ENCODE measurements at places on chromosomes 12 and 14.

- DNase-seq, result no peak
Observed at GRCh38 chr14:76656592-76656991, 104.7 kb upstream of the VASH1 start.

DNA sequence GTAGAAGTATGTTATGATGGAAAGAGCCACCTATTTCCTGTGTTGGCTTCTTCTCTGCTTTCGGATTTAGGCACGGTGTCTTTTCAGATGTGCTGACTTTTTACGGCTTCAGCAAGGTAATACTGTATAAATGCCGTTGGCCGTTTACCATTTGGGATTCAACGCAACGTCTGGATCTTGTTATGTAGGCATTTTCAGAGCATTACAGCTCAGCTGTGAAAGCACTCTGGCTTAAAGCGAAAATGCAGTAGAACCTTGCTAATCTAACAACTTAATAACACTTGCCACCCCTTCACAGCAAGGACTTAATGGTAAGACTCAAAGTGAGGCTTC lies 229.9 kb downstream of the EFCAB11 start:
- DNase-seq, result peak; percentile 5

DNA sequence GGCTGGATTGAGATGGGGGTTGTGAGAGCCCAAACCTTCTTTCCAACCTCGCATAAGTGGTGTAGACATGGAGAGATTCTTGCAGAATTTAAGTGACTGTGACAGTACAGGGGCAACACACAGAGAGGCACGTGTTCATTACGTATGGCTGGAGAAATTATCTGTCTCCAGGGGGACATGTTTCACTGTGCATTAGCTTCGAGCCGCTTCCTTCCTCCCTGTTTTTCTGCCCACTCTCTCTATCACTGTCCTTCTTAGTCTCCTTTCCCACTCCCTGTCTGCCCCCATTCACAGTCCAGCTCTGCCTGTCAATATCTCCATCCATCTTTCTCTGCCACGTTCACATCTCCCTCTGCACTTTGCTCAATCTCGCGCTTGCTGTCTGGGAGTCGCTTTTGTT lies 11.5 kb upstream of the C14orf93 start:
- no peak for DNase-seq

- peak; percentile 62 for DNase-seq
Observed at GRCh38 chr14:99511421-99512109, 30.4 kb downstream of the CCNK start.

- peak; percentile 25 for DNase-seq
Observed at GRCh38 chr12:2451025-2451424, 343.7 kb upstream of the FKBP4 start.

GRCh38 chr14:91410771-91411536 lies 6.7 kb downstream of the CCDC88C start:
- DNase-seq, result no peak

DNA sequence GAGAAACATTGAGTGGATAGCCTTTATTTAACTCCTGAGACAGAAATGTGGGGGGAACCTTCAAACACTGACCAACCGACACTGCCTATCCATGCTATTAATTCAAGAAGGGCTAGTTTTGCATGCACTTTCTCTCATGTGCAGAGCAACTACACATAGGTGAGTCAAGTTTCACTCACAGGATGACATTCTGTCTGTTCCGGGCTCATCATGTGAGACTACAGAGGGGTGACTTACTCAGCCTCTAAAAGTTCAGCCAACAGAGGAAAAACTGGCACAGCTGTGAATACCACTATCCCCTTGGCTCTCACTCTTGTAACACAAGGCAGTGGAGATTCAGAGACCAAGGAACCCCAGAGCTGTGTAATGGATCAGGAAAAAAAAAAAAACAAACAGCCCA lies 13.3 kb downstream of the BEST3 start:
- DNase-seq, result peak; percentile 53

GRCh38 chr14:59268011-59268410 lies 79.5 kb downstream of the DAAM1 start:
- no peak for DNase-seq

- DNase-seq, result no peak
Observed at GRCh38 chr12:106490264-106490663, 92.5 kb upstream of the RFX4 start.

GRCh38 chr12:53612978-53613377 lies 13.2 kb downstream of the ATF7 start:
- DNase-seq, result no peak

DNA sequence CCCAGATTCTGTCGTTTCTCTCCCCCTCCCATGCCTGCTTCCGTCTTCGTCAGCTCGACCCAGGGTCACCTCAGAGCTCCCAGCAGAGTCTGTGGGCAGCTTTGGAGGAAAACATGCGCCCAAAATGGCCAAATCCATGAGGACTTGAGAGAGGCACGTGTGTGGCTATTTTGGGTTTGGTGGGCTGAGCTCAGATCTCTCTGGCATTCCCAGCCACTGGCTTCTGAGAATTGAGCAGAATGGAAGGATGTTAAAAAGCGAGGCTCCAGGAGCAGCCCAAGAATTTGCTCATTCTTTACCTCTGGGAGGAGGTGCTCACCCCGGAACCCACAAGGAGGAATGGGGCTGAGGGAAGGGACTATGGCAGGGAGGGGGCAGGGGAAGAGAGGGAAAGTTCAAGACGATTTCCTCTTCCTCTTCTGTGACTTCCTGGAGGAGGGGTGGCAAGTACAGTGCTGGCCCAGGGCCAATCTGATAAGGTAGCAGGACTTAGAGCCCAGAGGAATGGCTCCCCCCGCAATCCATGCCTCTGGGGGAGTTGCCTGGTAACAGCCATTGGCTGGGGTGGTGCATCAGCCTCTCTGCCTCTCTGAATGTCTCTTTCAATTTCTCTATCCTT lies 20.1 kb downstream of the TSPAN9 start:
- no peak for DNase-seq

DNA sequence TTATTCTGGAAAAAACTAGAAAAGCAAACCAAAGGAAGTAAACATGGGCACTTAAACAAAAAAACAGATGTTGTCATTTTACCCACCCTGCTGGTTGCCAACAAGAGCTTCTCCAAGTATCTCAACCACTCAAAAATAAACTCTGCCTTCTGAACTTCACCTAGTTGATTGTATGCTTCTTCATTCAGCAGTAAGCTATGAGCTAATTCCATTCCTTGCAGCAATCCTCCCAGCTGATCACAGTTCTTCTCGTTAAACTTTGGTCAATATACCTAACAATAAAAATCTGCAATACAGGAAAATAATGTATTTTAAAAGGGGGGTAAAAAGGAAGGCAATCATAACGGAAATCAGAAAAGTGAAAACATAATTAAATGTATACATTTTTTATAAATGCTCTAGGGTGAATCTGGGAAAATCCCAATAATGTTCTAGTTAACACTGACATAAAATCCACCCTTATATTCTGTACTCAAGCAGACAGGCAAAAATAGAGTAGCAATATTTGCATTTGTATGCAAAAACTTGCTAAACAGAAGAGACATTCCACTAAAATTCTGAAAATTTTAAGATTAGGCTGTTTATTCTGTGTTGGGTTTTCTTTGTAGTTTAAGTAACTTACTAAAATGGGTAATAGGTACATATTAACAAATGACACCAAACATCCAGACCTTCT lies 17.4 kb downstream of the HEATR5A start:
- no peak for DNase-seq

DNA sequence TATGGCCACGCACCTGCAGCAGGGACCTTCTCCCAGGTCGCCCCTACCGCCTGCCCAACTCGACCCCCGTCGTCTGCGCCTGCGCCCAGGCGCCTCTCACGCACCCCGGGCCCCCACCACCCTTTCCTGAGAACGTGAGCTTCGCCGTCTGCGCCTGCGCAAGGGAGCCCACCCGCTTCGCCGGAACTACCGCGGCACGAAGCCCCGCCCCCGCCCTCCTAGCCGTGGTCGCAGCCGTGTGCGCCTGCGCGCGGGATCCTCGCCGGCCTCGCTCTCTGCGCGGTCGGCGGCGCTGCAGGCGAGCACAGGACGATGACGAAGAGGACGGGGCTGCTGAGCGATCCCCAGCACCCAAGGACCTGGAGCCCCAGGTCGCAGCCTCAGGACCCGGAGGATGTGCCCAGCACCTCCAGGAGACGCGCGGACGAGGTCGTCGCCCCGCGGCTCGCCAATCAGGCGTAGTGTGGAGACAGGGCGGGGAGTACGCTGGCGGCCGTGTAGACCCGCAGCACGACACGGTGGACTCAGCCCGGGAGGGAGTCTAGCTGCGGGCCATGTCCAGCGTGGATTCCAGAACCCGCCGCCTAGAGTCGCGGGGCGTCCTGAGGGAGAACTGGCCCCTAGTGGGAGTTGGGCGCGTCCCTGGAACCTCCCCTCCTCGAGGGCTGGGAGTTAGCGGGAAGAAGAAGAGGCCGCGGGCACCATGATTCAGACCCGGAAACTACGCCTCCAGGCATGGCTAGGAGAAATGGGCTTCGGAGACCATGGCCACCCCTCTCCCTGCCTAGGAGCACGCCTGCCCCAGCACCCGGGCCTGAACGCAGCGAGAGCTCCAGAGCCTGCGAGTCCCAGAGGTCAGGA lies 1120.8 kb upstream of the TMEM132C start:
- DNase-seq, result peak; percentile 63

DNA sequence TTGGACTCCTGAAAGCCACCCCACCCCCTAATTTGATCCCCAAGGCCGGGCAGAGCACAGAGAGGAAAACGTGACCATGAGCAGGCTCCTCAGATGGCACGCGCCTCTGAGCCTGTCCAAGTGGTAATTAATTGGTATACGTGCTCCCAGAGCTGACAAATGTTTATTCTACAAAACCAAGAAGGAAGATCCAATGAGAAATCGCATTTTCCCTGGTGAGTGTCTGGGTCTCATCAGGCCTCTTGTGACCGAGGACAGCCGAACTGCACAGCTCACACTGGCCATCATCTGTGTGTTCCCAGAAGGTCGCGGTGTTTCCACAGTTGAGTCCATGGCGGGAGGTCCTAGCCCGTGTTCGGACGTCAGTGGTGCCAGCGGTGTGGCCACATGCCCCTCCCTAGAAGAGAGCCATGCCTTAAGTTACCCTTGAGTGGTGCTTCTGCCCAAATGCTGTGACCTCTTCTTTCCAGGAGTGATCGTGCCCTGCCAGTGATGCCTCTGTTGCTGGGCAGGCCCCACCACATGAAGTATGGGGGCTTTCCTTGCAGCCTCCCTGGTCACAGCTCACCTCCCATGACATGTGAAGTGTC lies 317.5 kb upstream of the RTL1 start:
- no peak for DNase-seq

DNA sequence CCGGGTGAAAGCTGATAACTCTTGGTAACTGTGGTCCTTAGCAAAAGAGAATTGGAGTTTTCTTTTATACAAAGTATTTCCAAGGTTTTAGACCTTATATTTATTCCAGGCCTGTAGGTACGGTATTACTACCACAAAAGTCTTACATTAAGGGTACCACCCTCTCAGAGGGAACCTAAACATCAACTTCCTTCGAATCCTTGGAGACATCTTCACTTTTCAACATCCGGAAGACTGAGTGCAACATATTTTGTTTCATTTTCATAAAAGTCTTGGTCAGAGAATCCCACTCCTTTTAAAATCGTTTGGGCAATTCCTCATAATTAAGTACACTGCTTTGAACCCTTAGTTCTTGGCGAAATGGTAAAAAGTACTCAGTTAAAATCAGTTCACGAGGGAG lies 1.2 kb downstream of the CNOT2 start:
- no peak for DNase-seq

DNA sequence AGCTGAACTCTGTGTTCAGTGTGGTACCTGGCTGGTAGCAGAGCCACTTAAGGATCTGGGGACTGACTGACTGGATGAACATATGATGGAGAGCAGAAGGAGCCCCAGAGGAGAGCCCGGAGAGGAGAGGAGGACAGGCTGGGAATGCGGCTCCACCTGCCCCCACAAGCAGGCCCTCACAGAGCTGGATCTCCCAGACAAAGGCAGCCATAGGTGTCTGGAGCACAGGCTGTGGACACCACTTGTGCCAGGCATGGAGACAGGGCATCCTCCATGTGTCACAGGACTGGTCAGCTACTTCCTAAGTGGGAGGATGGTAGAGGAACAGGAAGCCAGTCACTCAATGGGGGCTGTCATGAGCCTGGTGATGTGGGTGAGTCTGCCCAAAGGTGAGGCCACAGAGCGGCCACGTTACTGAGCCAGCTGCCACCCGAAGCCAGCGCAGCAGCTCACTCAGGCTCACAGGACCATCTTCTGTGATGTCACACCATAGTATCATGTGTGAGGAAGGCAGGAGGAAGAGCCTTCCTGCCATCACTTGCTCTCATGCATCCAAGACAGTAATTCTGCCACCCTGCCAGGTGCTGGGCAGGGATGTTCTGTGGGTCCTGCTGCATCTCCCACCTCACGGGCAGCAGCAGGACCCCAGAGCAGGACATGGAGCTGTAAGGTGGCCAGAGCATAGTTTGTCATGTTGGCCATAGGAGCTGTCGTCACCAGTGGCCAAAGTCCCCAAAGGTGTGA lies 72.1 kb downstream of the PRIMA1 start:
- DNase-seq, result no peak

- DNase-seq, result no peak
Observed at GRCh38 chr12:41459906-41460214, 271.7 kb downstream of the PDZRN4 start.

DNA sequence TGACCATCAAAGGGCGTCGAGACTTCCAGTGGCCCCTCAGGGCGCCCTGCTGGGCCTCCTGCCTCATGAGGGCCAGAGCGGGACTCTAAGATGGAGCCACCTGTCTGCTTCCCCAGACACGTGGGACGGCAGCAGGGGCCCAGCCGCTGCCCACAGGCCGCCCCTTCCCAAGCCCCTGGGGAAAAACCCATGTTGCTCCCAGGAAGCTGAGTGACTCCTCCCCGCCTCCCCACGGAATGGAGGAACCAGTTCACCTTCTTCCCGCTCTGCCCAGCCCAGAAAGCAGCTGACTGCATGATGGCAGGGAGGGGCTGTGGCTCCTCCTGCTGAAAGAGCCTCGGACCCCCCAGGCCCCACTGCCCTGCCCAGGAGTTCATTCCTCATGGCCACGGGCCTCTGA lies 14.9 kb downstream of the RAB35 start:
- DNase-seq, result no peak

GRCh38 chr12:123150744-123151456 lies at the start of gene PITPNM2:
Gene PITPNM2, minus strand, starts transcription at chr12:123151090. Its CDS starts 116,500 bp downstream, at chr12:123034590.
- peak; percentile 64 for DNase-seq

- no peak for DNase-seq
Observed at GRCh38 chr12:115176741-115177400, 492.9 kb upstream of the TBX3 start.

- DNase-seq, result no peak
Observed at GRCh38 chr14:66482873-66483272, 3.3 kb upstream of the CCDC196 start.

- no peak for DNase-seq
Observed at GRCh38 chr12:131942671-131943070, 7.1 kb upstream of the EP400 start.

DNA sequence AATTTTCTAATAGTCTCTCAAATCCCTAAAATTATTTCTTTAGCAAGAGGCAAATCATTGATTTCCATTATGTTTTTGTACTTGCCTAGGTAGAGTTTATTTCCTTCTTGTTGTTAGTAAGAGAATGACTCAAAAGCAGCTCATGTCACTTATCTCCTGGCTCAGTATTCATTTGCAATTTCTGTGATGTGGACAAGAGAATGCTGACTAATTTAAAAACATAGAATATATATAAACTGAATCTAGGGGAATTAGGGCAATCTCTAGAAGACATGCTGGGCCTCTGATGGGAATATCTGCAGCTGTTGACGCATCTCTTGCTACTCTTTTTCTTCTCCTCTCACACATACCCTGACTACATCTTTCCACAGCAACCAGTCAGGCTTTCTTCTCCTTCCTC lies 130.8 kb upstream of the PRKD1 start:
- DNase-seq, result no peak

- DNase-seq, result no peak
Observed at GRCh38 chr12:131934535-131934934, 5.5 kb downstream of the PUS1 start.

- peak; percentile 76 for DNase-seq
Observed at GRCh38 chr12:30725739-30726138, 29.0 kb downstream of the CAPRIN2 start.
